Panc1 (cell line): ENCODE measurements at places on chromosomes 7 and 10. TPM values are rescaled to one million over a fixed set of nuclear protein-coding genes. Genes with fewer than 3 reads are reported as not detected.

SEC23IP gene
- total RNA-seq, result 132 TPM

FAM25G gene
- total RNA-seq, result not detected

SPDYE9 gene
- total RNA-seq, result not detected

SPDYE6 gene
- total RNA-seq, result not detected
